ENCODE measurements at places on chromosomes 13 and 19.

GRCh38 chr19:46049597-46049996 lies 8.8 kb upstream of the IGFL4 start:
- DNase-seq, result no peak

DNA sequence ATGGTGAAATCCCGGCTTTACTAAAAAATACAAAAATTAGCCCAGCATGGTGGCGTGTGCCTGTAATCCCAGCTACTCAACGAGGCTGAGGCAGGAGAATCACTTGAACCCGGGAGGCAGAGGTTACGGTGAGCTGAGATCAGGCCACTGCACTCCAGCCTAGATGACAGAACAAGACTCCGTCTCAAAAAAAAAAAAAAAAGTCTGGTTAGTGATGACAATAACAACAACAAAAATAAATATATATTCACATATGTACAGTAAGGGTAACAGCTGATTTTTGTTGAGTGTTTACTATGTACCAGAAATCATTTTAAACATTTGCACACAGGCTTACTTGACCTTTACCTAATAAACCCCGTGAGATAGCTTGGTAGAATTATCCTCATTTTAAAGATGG lies 23.0 kb downstream of the RRAS start:
- no peak for DNase-seq

DNA sequence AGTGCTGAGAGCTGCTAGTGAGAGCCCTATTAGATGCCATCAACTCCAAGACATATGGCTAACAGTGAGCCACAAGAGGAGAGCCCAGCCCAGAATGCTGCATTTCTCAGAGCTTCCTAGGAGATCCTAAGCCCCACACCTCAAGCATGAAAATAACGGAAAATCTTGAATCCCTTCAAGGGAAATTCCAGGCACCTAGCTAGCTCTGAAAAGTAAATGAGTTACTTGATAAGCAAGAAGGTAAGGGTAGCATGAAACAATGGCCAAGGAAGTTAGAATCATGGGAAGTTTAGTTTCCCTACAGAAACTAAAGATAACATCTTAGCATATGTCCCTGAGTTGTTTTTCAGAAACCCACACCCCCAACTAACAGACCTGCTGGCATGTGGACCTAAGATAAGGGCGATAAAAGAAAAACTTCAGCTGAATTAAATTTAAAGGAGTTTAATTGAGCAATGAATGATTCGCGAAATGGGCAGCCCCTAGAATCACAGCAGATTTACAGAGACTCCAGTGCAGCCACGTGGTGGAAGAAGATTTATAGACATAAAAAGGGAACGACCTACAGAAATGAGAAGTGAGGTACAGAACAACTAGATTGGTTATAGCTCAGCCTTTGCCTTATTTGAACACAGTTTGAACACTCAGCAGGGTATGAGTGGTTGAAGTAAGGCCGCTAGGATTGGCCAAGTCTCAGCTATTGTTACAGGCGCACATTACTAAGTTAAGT lies 301.3 kb upstream of the DACH1 start:
- DNase-seq, result no peak

DNA sequence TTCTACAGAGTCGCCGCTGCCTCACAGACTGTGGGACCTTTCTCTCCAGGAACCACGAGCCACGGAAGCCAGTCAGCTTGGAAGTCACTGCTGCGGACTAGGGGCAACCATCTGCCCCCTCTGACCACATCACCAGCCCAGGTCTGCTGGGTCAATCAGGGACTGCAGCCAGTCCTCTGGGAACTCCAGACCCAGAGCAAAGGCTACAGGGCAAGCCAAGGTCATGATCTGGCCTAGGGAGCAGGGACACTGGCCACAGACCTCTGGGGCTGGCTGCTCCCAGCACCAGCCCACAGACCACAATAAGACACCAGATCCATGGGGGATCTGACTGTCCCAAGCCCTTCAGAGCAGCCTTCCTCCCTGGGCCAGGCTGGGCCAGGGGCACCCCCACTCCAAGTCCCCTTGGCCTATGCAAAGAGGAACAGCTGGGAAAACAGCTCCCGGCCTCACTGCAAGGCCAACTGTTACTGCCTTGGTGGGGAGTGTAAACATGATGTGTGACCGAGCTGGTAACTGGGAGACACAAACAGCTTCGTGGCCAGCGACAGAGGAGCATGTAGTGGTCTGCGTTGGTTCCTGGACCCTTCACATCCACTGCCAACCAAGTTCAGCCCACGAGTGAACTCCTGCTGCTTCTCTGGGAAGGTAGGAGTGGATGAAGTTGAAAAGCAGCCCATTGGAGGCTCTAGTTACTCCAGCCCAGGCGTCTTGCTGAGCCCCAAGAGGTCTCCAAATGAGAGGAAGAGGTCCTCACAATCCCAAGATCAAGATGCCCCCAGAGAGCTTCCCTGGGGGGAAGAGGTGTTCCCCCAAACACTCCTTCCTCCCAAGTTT lies 1.5 kb downstream of the AKT2 start:
- no peak for DNase-seq

GRCh38 chr13:106521095-106521799 lies 14.2 kb downstream of the EFNB2 start:
- DNase-seq, result no peak

- DNase-seq, result no peak
Observed at GRCh38 chr13:64877176-64877575, 2353.0 kb downstream of the PCDH9 start.

- no peak for DNase-seq
Observed at GRCh38 chr13:88937384-88937783, 1266.2 kb downstream of the SLITRK5 start.

DNA sequence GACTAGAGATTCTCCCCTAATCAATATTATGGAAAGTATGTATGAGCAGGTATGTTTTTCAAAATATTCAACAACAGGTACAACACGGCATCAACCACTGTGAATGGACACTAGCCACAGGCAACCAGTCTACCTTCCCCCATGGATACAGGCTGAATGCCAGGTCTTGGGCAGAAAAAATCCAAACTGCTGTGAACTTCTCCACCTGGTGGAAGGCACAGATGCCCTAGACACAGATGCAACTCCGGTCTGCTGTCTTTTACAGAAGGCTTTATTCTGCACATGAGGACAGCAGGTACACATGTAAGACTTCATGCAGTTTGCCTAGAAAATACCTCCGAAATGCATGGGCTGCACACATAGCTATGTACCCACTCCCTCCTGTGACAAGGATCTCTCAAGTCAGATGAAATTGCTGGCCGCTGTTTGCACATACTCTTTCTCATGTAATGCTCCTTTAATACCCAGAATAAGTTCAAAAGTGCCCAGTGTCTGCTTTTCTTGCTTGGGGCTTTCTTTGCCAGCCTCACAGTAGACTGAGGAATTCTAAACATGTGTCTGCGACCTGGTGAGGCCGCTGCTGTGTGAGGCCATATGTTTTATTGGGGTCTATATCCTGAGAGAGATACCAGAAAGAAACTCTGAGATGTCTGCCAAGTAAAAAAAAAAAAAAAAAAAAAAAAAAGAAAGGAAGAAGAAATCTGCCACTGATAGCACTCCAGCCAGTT lies 325.9 kb downstream of the FOXO1 start:
- DNase-seq, result no peak

GRCh38 chr13:72317346-72318109 lies 409.9 kb downstream of the MZT1 start:
- DNase-seq, result no peak

- no peak for DNase-seq
Observed at GRCh38 chr13:113373811-113374485, 10.0 kb upstream of the GRTP1 start.

DNA sequence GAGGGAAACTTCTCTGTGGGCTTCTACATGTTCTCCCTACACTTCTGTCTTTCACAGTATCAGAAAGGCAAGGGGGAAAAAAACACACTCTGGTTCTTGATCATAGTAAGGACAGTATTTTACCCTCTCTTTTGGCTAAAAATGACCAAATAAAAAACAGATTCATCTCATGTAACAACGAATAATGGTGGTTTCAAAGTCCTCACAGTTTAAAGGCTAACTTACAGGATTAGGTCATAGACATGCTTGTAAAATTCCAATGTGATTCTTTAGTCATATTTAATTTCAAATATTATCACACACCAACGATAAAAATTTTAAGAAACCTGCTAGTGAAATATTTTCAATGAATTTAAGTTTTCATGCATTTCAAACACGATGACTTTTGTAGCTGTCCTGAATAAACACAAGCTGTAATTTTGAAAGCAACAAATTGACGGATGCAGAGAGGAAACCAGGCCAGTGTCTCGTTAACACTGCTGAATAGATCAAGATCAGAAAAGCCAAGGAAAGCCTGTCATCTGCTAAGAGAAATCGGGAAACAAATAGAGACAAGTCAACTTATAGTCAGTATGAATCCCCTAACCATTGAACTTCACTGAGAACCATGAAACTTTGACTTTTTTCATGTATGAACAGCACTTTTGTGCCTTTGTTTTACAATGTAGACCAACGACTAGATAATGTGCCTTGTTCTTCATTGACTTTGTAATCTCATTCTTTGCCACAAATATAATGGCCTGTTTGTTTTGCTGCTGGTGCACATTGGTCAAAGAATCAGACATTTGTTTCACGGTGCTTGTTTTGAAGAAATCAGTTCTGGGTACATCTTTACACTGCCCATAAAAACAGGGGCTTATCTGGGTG lies 22.0 kb downstream of the MBNL2 start:
- DNase-seq, result no peak
